Stimulated activated CD4-positive, alpha-beta T cell treated with anti-CD3 and anti-CD28 coated beads, Interleukin-4, amount 100 ng/mL, for 4 hours (primary cell): ENCODE measurements at places on chromosomes 16 and 17.

DNA sequence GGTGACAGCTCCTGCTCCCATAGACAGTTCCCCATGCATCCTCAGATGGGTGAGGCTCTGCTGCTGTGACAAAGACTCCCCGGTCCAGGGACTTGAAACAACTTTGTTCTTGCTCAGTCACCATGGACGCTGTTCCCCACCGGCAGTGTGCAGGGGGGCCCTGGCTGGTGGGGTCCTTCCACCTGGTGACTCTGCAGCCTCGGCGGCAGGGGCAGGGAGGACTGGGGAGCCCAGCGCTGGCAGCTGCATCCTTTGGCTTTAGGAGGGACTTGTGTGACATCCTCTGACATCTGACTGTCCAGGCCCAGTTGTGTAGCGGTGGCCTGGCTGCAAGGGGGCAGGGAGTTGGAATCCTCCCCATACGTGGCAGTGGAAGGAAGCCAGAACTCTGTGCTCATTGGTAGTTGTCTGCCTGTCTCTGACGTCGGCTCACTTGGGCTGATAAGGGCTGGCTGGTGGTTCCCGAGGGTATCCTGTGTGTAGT lies 107.3 kb downstream of the CMIP start:
- DNase-seq: no peak

DNA sequence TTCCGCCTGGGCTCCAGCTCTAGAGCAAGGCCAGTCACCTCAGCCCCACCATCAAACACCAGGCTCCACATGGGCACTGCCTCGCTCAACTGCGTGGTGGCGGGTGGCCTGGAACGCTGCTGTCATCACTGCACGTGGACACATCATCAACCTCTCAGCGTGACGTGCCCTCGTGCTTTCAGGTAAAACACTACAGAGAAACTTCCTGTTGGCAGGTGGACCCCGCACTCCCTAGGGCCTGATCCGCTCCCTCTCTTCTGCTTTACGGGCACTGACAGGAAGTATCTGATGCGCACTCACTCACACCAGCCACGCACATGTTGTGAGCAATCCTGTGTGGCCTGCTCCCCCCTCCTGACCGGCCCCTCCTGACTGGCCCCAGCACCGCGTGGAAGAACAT lies 87.4 kb downstream of the ANKRD11 start:
- DNase-seq: peak; percentile 39

- peak; percentile 53 for DNase-seq
These were observed 1.4 kb downstream of the HAGHL start for GRCh38 chr16:728131-728889.

DNA sequence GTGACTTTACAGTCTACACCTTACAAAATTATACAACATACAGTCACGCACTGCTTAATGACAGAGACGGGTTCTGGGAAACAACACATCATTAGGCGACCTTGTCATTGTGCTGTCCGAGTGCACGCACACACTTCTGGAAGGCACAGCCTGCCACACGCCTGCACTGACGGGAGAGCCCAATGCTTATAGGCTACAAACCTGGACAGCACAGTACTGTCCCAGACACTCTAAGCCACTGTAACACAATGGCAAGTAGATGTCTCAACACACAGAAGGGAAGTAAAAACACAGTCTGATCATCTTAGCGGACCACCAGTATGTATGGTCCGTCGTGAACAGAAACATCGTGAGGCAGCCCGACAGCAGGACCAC lies 29.8 kb downstream of the KLHDC4 start:
- no peak for DNase-seq

DNA sequence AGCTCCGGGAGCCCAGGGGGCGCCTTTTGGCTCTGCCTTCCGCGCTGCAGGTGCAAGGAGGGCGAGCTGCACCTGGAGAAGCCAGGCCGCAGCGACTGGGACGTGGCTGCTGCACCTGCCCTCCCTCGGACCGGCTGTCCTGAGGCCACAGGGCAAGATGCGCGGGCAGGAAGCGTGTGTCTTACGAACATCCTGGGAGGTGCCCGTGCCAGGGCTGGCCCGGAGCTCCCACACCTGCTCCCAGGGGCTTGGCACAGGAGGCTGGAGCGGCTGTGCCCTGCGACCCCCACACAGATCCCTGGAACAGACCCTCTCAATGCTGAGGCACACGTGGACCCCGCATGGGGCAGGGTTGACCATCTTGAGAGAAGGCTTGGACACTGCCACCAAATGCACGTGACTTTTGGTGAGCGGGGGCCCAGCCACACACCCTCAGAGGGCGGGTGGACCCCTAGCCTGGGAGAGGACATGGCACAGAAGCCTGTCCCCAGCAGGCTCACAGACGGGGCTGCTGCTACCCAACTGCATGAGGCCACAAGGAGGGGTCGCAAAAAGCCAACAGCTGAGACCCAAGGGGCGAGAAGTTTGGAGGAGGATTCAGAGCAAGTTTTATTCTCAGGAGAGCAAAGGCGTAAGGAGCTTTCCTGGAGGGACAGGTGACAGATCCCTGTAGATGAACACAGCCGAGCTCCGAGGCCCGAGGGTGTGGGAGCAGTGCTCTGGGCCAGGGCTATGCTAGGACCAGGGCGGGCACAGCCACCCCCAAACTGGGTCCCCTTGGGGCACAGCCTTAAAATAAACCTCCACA lies 11.4 kb downstream of the NDUFAF8 start:
- DNase-seq: no peak

DNA sequence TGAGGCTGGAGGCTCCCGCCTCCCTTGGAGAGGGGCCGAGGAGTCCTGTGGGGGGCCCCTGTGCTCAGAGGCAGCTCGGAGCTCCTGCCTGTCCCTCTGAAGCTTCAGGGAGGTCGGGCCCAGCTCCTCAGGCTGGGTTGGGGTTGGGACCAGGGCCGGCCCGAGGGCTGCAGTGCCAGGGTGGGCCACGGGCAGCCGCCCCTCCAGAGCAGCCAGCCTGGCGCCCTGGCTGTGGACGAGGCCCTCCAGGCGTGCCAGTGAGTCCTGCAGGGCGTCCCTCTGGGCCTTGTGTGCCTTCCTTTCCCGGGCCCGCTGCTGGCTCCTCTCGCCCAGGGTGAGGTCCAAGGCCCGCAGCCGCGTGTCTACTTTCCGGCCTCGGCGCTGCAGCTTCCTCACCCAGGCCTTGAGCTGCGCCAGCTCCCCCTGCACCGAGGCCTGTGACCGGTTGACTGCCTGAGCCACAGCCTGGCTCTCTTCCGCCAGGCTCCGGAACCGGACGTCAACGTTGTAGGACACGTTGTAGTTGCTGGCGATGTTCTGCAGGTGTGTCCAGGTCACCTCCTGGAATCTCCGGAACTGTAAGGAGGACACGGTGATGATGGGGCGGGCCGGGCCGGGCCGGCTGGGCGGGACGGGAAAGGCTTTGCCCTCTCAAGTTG lies 1.2 kb downstream of the PTX4 start:
- DNase-seq: no peak

DNA sequence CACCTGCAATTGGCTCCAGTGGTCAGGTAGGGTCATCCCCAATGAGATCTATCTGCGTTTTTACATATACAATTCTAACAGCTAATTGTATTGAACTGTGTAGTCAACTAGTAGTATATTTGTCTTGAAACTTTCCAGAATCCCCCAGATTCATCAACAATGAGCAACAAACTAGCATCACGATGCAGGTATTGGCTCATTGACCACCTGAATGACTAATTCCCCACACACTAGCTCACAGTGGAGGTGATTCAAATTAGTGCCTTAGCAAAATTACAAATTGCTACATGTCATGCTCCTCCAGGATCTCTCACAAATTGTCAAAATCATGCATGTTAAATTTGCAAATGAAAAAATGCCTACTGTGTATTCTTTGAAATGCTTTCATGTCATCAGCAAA lies 62.8 kb upstream of the MPHOSPH6 start:
- no peak for DNase-seq

DNA sequence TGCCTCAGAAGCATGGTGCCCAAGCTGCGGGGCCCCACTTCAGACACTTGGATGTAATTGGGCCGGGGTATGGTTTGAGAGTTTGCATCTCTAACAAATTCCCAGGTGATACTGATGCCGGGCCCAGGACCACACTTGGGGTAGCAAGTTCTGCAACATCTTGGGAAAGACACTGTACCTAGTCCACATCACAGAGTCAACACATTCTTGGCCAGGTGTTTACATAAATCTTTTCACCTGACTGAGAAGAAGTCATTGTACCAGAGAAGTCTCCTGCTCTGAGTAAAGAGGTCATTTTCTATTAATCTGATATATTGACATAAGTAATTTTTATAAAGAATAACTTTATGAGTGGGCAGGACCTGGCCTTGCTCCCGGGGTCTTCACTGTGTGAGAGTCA lies 27.5 kb downstream of the GPT2 start:
- no peak for DNase-seq

- DNase-seq: no peak
These were observed 2.2 kb upstream of the DECR2 start for GRCh38 chr16:399340-400019.

DNA sequence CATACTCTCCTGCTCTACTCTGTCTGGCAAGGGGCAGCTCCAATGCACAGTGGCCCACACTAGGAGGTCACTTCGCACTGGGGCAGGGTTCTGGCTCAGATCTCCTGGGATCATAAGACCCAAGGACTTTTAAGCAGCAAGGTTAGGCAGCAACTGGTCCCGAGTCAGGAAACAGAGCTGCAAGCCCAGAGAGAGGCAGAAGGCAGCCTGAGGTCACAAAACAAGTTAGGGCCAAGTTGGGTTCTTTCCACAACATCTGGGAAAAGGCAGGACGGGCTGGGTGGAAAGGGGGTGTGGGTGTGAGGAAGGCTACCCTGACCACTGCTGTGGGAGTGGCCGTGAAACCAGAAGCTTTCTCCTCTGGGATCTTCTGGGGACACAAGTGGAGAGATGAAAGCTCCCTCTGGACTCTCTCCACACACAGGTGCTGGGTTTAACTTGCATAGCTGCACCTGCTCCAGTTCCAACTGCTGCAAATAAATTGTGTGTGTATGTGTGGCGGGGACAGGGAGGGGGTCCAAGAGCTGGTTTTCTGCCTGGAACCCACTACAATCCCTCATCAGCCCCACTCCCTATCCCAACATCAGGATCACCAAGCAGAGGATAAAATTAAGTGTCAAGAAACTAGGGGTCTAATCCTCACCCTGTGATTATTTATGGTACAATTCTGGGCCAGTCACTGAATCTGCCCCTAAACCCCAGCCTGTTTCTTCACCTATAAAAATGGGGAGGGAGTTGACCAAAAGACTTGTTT lies 8.0 kb upstream of the TSPOAP1 start:
- DNase-seq: no peak

- DNase-seq: no peak
These were observed 20.9 kb downstream of the OSBPL7 start for GRCh38 chr17:47800686-47801085.

DNA sequence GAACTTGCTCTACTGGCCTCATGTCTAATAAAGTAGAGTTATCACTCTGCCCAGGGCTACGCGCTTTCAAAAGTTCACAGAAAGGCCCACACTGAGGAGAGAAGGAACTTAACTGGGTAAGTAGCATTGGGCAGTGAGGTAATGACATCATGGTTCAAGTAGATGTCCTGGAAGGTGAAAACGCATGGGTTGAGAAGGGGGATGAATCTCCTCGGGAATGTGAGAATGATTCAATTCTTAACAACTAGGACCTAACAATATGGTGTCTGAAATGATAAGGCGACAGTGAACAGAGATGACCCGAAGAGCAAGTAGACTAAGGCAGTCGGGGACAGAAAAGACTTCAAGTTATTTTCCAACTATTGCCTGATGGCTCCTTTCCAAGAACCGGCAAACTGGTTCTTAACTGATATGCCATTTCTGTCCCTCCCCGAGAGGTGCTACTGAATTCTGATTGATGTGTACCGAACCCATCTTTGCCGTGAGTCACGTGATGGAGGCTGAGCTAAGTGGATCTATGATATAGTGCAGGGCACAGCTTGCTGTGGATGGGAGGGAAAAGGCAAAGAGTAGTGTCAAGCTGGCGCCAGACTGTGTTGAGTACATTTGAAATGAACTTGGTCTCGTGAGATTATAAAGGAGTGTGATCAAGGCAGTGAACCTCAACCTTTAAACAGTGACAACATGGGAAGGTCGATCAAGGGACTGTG lies 44.1 kb downstream of the MARCHF10 start:
- DNase-seq: no peak

- no peak for DNase-seq
These were observed 7.0 kb downstream of the KSR1 start for GRCh38 chr17:27463235-27463677.

DNA sequence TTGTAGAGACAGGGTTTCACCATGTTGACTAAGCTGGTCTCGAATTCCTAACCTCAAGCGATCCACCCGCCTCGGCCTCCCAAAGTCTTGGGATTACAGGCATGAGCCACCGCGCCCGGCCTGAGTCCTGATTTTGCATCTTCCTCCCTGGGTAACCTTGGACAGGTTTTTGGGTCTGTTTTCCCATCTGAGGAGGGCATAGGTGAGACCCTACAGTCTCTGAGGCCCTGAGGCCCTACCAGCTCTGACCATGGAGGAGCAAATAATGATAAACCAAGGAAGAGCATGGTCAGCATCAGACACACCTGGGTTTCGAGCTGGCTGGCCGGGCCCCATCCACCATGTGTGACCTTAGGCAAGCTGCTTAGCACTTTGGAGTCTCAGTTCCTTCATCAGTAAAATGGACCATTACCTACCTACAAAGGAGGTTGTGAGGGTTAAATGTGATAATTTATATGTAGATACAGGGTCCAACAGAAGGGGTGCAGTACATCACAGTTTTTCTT lies 1.2 kb upstream of the NCBP3 start:
- DNase-seq: no peak
